ENCODE measurements at places on chromosomes 13 and 19. TPM values are rescaled to one million over a fixed set of nuclear protein-coding genes. Genes with fewer than 3 reads are reported as not detected.

Gene RAB20
- total RNA-seq, result 1.4 TPM

Gene GIPC3
- total RNA-seq, result 0.21 TPM

Gene KLF1
- total RNA-seq, result not detected

Gene TMTC4
- total RNA-seq, result 11.1 TPM

Gene SERTM1
- not detected for total RNA-seq

Gene TMPRSS9
- not detected for total RNA-seq

Gene MEF2B
- 0.66 TPM for total RNA-seq

Gene ZNF599
- total RNA-seq, result 2.7 TPM

Gene GPR12
- not detected for total RNA-seq

Gene PCDH9
- 7.5 TPM for total RNA-seq

Gene C1QTNF9
- total RNA-seq, result not detected

Gene CEACAM19
- total RNA-seq, result 13.0 TPM

Gene BBC3
- total RNA-seq, result 25.6 TPM

Gene CACNA1A
- 0.09 TPM for total RNA-seq

Gene ZNF560
- not detected for total RNA-seq

Gene FXYD7
- not detected for total RNA-seq

Gene OSCAR
- total RNA-seq, result 0.35 TPM

Gene SPTBN4
- 0.70 TPM for total RNA-seq

Gene CD79A
- total RNA-seq, result 0.66 TPM

Gene MAP3K10
- 18.5 TPM for total RNA-seq

Gene TIMM29
- 18.7 TPM for total RNA-seq

Gene ZNF541
- total RNA-seq, result not detected

Gene ZNF723
- not detected for total RNA-seq

Gene LENG9
- total RNA-seq, result 8.6 TPM

Gene HIPK4
- total RNA-seq, result 0.32 TPM

Gene ZNF836
- total RNA-seq, result 0.52 TPM

Measured in A549 treated with ZK216348 at 1 μM for 4 hours (cell line).